Activated naive CD8-positive, alpha-beta T cell treated with anti-CD3 and anti-CD28 coated beads, Interleukin-2, amount 10 ng/mL, durations not matched to agents 7 days and 5 days (primary cell): ENCODE measurements at places on chromosomes 2 and 18. TPM values are rescaled to one million over a fixed set of nuclear protein-coding genes. Genes with fewer than 3 reads are reported as not detected.

- no peak for DNase-seq
Observed at GRCh38 chr2:15658911-15659310, 67.2 kb downstream of the DDX1 start.

DNA sequence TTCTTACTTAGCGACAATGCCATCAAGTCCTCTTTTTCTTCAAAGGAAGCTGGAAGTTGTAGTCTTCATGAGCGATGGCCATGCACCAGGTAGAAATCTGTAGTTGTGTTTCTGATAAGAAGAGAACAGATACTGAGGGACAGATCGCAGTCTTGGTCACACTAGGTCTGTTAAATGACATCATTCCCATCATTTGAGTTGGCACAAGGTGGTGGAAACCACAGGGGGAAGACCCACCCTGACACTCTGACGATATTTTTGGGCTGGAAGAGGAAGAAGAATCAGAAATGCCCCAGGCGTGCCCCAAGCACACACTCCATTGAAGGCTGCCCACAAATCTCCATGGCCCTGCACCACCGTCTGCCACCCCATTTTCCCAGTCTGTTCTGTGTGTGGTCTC, 89.0 kb upstream of the BOD1L2 start:
- no peak for DNase-seq

GRCh38 chr2:148989882-148990493, 48.5 kb upstream of the LYPD6B start:
- no peak for DNase-seq

DNA sequence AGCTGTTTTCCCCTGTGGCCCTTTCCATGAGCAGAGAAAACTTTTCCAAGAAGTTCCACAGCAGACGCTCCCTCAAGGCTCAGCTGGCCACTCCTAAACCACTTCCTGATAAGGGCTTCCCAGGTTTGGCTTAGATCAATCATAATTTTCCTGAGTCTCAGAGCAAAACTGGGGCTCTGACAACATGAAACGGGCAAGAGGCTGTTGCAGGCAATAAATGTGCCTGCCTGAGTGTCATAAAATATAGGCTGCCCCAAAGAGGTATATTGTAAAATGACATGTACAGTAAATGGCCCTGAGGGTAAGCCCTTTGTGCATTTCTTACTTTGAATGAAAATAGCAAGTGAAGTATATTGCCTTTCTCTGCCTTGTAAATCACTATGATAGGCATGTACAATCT, 105.6 kb upstream of the UXS1 start:
- no peak for DNase-seq

DNA sequence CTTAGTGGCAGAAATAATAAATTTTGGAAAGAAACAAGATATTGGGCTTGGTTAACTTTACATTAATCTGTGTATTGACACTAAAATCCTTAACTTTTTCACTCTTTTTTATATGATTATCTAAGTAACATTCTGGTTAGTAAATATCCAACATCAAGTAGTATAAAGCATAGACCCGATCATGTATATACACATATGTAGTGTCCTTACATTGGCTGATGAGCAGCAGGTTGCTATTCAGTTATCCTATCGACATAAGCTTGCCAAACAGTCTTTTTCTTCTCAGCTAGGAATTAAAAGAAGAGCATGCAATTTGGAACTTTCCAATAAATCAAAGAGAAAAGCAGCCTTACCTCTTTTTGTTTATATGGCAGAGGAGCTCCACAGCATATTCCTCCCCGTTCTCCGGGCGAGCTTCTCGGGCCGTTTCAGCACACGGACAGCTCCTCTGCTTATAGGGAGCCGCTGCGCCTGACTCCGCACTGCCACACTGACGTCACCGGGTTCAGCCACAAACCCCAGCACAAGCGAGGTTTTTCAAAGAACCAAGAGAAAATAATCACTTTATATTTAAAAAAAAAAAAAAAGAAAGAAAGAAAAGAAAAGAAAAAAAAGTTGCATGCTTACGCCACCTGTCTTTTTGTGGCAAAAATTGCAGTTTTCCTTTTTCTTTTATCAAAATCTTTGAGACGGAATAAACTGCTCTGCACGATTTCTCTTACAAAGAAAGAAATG, at the start of gene SCG2:
TSS of gene SCG2 (minus strand) at position 430 of the 735 bp plus-strand sequence. CDS start 3,079 bp downstream, outside the sequence.
- peak; percentile 71 for DNase-seq

DNA sequence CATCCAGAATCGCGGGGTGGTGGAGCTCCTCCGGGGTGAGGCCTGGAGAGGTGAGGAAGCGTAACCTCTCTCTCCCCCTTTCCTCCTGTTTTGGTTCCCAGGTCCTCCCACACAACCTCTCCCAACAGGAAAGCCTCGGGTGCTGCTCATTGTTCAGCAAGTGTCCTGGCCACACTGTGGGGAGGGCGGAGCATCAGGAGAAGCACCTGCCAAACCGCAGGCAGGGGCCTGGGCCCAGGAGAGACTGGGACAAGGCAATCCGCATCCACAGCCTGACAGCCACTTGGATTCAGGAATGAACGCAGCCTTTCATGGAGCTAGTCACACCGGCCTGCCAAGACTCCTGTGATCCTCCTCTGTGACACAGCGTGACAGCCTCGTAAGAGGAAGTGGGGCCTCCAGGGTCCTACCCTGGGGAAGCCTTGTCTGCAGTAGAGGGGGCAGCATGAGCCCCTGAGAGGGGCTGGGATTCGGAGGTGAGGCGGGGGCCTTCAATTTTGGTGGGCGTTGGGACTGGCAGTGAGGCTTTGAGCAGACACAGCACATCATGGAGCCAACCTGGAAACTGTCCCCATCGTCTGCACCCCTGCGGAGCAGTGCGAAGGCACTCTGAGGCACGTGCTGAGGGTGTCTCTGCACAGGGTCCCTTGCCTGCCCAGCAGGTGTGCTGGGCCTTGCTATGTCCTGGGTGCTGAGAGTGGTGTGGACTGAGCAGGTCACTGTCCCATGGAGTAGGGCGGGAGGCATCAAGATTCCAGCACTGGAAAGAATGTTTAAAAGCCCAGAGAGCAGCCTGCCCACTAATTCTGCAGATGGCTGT, 62.2 kb downstream of the EDAR start:
- no peak for DNase-seq

Gene CYP27A1
- total RNA-seq = 3.0 TPM

DNA sequence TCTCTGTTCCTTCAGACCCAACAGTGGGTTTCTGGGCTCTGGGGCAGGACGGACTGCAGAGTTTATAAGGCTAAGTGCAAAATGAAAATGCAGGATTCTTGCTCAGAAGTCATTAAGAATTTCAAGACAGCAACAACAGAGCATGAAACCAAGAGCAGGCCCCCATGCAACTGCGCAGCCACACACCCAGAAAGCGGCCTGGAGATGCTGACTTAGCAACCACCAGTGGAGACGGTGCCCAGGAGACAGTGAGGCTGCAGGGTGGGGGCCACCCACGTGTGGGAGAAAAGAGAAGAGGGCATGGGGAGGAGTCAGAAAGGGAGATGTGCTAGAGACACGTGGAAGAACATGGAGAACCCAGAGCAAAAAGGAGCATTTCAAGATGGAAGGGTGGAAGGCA, 66.5 kb downstream of the GALNT14 start:
- DNase-seq = no peak

DNA sequence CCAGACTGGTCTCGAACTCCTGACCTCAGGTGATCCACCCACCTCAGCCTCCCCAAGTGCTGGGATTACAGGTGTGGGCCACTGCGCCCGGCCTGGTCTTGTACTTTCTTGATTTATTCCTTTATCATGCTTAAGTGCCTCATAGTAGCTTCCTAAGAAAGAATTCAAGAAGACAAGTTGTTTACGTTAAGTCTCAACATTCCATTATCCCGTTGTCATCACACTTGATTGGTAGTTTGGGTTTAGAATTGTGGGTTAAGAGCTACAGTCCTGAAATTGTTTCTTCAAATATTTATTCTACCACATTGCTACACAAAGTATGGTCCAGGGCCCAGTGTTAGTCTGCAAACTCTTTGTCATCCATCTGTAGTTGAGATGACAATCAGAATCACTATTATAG, 194.0 kb downstream of the VWC2L start:
- no peak for DNase-seq

DNA sequence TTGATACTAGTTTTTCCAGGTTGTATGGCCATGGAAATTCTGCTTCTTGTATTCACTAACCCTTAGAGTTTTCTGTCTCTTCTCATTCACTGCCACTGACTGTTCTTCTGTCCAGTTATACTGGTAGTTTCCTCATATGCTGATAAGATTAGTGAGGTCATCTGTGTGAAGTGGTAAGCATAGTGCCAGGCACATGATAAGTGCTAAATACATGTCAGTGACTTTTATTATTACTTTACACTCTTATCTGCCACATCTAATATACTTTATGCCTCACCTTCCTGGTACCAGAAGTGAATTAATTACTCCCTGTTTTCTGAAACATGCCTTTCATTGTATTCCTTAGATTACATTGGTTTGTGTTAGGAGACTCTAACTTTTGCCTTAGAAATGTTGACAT, 91.3 kb downstream of the NBEAL1 start:
- DNase-seq = no peak

DNA sequence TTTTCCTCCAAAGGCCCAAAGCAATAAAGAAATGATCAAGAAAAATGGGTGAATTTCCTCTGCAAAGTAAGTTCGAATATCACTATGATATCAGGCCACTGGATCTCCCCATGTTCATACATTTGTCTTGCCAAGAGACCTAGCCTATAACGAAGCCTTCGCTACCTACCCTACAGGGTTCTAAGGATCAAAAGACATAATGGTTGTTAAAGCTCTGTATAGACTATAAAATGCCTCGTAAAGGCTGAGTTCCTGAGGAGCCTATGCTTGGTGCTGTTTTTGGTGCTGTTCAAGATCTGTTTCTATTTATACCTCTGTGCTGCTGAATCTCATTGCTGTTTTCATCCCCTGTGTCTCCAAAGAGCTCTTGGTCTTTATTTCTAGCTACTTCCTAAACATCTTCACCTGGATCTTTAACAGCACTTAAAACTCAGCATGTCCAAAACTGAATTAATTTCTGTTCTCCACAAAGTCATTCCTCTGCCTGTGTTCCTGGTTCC, 254.4 kb upstream of the CHAC2 start:
- no peak for DNase-seq

- no peak for DNase-seq
Observed at GRCh38 chr18:54233228-54233625, 8.8 kb upstream of the MBD2 start.

- DNase-seq = no peak
Observed at GRCh38 chr2:138010890-138011289, 46.6 kb downstream of the HNMT start.

GRCh38 chr2:72214429-72215143, 66.9 kb upstream of the CYP26B1 start:
- DNase-seq = no peak

GRCh38 chr2:7427293-7428060, 510.3 kb downstream of the RNF144A start:
- no peak for DNase-seq

GRCh38 chr2:175599966-175600831, 401.9 kb downstream of the LNPK start:
- no peak for DNase-seq

DNA sequence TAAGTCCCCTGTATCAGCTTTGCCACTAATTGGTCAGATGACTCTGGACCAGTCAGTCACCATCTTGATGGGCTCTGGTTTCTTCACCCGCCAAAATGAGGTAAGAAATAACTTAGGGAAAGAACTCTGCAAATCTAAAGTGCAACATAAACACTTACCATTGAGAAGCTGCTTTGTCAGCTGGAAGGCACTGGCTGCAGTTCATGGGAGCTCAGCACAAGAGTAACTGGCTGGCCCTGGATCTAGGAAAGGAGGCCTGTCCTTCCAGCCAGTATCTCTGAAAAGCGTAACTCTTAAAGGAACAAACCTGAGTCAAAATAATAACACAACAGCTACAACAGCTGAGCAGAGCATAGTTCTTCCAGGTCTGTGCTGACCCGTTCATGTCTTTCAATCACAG, 123.9 kb downstream of the CACNB4 start:
- DNase-seq = no peak

DNA sequence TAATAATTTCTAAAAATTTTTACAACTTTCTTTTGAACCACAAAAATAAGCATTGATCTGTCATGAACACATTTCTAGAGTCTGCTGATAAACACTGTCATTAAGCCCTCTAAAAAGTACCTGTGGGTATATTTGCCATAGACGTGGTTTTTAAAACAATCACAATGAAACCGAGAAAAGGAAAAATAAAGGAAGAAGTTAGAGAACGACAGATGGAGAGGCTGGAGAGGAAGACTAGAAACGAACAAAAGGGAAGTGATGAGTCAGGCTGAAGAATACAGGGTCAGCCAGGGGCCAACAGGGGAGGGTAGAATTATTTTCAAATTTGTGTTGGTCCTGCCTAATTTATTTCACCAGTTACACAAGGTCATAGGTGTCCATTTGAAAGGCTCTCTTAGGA, 62.0 kb downstream of the MYL12B start:
- no peak for DNase-seq

DNA sequence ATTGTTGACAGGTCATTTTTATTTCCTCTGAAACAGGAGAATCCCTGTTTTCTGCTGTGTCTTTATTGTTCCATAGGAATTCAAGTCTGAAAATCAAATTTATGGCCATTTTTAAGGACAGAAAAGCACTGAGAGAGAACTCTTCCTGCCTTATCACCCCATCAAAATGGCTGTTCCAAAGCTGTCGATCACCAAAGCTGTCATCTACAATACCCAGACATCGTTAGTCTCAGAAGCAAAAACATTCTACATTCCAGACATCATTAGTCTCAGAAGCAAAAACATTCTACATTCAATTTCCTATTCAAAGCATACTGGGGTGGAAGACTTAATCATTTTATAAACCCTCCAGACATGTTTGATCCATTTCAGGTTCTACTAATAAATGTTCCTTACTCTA, 44.4 kb downstream of the SCRN3 start:
- no peak for DNase-seq

Gene RAD51AP2
- not detected for total RNA-seq

Gene SLC8A1
- 0.68 TPM for total RNA-seq

GRCh38 chr2:37550190-37550589, 121.3 kb downstream of the CDC42EP3 start:
- DNase-seq = no peak

DNA sequence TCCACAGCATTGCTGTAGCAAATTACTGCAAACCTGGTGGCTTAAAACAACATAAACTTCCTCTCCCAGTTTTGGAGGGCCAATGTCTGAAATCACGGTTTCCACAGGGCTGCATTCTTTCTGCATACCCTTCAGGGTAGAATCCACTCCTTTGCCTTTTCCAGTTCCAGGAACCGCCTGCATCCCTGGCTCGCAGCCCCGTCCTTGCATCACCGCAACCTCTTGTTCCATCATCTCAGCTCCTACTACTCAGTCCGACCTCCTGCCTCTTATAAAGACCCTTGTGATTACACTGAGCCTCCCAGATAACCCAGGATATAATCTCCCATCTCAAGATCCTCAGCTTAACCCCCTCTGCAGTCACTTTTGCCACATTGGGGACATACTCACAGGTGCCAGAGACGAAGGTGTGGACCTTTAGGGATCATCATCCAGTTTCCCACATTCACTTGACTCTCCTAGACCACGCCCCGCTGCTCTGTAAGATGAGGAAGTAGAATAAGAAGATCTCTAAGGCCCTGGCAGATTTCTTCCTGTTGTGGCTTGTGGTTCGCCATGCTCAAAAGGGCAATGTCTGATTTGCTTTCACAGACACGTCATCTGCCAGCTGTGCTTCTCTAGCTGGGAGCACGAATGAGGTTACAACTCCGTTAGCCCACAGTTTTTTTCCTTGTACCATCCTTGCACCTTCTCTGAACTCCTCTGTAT, 103.6 kb upstream of the AGAP1 start:
- DNase-seq = no peak

Gene ANTXR1
- 0.11 TPM for total RNA-seq

GRCh38 chr2:165467921-165468320, 1.6 kb upstream of the CSRNP3 start:
- no peak for DNase-seq

GRCh38 chr2:189347540-189347939, 93.7 kb upstream of the WDR75 start:
- no peak for DNase-seq

- no peak for DNase-seq
Observed at GRCh38 chr2:54149638-54150441, 34.4 kb downstream of the ACYP2 start.

Gene GALR1
- total RNA-seq = not detected
